ENCODE measurements at places on chromosomes 5 and 9.

DNA sequence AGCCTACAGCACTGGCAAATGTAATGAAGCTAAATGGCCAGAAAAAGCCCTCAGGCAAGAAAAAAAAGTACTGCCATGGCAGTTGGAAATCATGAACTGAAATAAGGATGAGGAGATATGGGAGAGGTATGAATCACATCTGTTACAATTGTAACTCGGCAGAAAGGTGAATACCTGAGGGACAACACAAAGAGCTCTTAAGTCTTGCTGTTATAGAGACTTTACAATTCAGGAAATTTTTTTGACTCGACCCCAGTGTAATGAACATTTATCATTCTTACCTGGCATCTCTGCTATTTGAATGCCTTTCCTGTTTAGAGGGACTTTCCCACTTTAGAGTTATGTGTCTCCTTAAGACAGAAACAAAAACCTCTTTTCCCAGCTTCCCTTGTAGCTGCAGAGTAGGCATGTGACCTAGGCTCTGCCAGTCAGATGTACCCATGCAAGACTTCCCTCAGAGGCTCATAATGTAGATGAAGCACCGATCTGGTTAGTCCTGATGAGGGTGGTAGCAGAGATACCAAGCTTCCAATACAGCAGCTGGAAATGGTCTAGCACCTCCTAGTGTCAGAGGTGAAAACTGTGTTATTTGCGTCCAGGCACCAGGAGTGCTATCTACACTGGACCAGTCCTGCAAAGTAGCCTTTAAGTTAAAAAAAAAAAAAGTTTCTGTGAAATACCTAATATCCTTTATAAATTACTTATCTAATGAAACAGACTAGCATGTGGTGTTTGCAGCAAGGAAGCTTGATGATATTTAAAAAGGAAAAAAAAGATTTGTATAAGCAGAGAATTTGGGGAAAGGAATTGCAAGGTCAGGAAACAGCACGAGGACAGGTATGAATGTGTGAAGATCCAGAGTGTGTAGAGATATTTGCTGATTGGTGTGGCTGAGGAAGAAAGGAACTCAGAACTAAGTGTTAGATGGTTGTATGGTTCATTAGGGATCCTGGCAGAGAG is 146.9 kb upstream of the SLC1A3 start:
- no peak for DNase-seq

GRCh38 chr5:98742396-98743073 is 30.9 kb upstream of the RGMB start:
- DNase-seq = no peak

DNA sequence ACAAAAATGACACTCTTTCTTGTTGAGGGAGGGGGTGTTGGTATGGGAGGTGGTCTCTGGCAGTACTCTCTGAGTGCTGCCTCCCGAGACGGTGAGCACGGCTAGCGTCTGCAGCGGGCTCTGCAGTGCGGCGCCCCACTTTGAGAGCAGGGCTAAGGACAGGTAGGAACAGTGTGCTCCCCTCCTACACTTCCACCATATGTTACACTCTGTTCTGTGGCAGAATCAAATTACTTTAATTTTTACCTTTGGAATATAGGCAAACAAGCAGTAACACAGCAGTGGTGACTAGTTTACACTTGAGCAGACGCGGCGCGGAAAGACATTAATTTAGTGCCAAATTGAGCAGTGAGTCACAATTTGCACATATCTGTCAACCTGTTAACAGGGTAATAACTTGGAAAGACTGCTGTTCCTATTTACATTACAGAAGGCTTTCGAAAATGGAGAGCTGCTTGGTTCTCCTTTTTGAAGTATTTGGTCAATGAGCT is 136.3 kb downstream of the MED27 start:
- DNase-seq = no peak

DNA sequence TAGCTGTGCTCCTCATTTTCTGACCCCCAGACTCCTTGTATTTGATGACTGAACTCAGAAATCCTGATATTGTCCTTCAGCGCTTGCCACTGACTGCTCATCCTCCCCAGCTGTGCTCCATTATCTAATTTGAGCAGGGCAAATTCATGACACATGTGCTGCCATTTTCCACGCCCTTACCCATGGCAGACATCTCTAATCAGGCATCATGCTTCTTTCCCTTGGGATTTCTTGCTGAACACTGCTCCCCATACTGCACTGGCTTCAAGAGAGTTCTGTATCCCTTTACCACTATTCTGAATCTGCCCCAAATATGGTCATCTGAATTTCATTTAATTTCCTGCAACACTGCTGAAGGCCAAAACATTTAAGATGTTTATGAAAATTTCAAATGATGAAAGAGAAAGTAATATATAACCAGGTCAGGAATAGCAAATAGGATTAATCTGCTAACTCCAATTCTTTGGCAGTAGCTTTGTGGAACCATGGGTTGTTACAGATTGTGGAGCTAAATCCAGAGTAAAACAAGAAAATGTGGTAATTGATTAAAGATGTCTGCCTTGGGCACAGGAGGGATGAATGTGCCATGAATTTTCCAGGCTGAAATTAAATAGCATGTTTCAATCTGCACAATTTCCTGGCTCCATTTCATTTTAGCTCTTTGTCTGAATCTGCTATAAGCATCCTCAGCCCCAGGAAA is 93.6 kb downstream of the CYFIP2 start:
- no peak for DNase-seq

- DNase-seq = no peak
Observed at GRCh38 chr9:35606138-35606504, 1.1 kb downstream of the TESK1 start.

DNA sequence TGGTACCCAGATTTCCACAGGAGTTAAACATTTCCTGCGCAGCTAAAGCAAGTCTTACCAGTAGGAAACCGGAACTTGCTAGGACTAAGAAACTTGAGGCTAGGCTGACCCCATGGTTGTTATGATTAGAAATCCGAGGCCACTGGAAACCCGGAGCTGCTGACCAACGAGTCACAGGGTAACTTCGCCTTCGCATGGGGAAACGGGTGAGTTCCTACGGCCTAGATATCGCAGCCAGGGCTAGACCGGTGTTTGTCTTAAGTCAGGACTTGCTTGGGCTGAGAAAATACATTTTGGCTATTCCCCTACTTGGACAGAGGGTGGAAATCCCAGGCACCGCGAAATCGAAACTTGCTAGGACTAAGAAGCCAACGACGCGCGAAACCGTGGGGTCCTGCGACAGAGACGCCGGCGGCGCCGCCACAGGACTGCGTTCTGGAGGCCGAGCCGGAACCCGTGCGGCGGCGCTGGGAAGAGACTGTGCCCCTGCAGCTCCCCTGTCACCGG is 1.6 kb upstream of the ANXA2R start:
- peak; percentile 56 for DNase-seq

DNA sequence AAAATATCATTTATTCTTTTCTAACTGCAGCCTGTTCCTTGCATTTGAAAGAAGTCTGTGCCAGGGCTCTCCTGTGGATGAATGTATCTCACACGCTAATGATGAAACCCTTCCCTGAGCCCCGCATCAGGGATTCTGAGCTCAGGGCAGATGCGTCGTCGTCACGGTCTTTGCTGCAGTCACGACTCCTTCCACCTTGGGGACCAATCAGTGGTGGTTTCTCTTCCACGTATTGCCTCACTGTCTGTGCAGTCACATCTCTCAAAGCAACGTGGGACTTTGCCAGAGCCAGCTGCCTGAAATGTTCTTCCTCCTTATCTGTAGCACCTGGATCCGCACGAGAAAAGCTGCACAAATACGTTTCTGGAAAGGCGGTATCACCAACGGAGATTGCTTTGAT is 13.9 kb upstream of the UBE2QL1 start:
- DNase-seq = no peak

DNA sequence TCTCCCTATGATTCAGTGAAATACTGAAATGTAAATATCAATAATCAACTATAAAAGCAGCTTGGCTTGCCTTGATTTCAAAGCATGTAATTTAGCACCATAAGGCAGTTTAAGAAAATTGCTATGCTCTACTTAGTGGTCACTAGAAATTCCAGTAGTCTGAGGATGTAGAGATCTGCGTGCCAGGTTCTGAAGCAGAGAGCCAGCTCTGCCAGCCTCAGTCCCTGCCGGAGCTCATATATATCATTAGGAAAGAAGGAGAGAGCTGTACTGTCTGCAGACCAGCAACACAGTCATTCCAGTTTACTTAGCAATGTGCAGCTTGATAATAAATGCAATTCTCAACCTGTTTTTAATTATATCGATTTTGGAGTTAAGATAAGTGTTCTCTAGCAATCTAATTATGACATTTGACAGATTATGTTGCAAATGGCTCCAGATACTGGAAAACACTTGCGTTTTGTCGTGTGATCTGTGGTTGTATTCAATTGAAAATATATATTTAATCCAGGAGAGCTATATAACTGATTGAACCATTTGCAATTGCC is 540.5 kb downstream of the CTNND2 start:
- no peak for DNase-seq

DNA sequence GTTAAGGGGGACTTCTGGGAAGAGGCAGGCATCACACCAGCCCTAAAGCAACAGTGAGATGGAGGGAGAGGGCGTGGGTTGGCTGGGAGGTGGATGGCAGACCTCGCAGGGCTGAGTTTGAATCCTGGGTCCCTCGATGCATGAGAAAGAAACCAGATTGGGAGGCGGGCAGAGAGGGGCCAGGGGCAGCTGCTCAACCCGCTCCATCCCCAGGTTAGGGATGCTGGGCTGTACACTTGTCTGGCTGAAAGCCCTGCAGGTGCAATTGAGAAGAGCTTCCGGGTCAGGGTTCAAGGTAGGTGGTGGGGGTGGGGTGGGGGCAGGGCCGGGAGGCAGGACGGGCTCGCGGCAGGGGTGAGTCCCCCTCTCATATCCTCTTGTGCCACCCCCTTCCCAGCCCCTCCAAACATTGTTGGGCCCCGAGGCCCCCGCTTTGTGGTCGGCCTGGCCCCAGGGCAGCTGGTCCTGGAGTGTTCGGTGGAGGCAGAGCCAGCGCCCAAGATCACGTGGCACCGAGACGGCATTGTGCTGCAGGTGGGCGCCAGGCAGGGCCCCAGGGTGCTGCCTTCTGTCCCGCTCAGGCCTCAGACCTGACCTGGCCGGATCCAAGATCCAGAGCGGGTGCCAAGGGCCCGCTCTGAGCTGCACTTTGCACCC is 49.8 kb upstream of the ASS1 start:
- no peak for DNase-seq

GRCh38 chr5:172841-173251 is 18.4 kb upstream of the LRRC14B start:
- no peak for DNase-seq

DNA sequence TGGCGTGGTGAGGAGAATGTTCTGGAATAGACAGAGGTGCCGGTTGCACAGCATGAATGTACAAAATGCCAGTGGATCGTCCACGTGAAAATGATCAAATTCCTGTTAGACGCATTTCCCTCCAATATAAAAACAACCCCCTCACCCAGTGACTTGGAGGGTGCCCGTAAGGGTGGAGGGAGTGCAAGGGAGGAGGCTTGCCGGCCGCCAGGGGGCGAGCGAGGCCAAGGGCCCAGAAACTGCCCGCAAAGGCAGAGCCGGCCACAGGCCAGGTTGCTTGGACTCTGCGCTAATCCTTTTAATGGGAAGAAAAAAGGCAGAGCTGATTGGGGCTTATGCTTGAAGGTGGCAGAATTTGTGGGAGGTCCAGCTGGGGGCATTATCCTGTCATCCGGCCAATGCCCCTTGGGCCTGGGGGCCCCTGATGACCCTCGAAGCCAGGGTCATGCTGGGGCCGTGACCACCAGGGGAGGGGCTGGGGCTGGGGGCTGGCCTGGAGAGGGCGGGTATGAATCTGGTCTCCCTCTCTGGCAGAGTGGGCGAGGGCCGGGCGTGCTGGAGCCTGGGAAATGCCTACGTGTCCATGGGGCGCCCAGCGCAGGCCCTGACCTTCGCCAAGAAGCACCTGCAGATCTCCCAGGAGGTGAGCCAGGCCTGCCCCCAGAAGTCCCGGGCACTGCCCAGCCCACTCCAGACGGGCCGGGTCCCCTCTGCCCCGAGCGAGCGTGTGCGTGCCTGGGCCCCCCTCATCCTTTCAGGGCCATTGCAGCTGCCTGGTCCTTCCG is 12.0 kb downstream of the GPSM1 start:
- no peak for DNase-seq

DNA sequence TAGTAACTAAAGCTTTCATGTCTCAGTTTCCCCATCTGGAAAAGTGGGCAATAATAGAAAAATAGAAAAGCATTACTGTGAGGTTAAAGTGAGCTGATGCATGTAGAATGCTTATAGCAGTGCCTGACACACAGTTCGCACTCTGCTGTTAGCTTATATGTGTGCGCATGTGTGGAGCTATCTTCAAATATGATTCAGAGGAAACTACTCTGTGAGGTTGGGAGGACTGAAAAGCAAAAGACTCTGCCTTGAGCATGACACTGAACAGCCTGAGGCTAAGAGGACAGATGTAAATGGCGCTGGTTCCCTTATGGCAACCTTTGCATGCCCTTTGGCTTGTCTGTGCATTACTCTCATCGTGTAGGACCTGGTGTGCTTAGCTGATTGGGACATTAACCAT is 19.4 kb downstream of the NTRK2 start:
- DNase-seq = no peak

GRCh38 chr5:28516722-28517121 is 1478.3 kb upstream of the CDH9 start:
- no peak for DNase-seq

- DNase-seq = no peak
Observed at GRCh38 chr5:152593388-152593787, 188.3 kb upstream of the NMUR2 start.

DNA sequence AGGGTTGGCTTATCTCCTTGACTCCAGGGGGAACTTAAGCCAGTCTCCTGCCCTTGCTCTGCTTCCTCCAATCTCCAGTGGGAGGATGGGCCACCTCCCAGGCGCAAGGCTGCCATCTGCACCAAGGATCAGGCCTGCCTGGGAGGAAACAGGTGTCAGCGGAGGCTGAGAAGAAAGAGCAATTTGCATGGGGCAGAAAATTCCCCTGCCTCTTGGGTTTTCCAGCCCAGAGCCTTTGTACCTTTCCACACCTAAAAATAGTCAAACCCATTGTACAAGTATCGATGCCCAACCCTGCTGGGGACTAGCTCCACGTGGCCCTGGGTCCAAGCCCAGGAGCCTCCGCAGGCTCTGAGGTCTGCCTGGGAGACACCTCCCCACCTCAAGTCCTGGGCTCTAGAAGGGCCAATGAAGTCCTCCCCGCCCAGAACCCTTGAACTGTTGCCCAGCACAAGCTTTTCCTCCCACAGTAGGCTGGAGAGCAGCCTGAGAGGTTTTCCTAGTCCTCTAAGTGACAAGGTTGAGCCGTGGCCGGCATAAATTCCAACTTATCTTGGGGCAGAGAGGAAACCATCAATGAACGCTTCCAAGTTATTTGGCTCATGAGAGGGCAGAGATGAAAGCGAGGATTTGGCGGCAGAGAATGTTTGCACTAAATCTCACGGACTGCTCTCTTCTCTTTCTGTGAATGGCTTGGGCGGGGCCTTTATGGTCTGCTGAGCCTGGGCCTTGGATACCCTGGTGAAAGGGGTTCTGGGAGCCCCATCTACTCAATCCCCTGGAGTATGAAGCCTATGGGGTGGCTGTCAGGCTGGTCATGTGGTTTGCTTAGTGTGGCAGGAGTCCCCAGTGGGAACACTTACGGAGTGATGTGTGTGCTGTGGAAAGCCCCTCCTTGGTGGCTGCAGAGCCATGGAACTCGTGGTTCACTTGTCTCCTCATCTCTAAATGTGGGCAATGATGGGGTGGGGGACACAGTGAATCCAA is 15.6 kb downstream of the JADE2 start:
- no peak for DNase-seq

GRCh38 chr5:149054416-149054815 is 8.4 kb downstream of the SH3TC2 start:
- no peak for DNase-seq

Measured in activated CD4-positive, alpha-beta T cell treated with anti-CD3 and anti-CD28 coated beads for 1 hour (primary cell).